ENCODE measurements at places on chromosomes 11 and 22.

- DNase-seq, result peak; percentile 36
Measured at GRCh38 chr11:67160872-67161783, 42.1 kb downstream of the KDM2A start.

DNA sequence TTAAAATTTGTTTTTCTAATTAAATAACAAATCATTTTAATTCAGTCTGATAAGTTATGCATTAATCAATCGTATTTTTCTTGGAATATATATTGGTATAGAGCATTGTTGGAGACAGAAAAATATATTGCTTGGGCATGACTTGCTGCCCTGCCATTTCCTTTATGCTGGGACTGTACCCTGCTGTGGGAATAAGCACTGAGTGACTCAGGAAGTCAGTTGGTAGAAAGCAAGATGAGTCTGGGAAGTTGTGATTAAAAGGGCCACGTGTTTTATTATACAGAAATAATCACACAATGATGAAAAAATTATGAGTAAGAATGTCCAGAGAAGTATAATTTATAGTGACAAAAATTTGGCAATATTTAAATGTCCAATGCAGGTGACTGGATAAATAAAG lies 139.5 kb downstream of the KIF18A start:
- DNase-seq, result no peak

DNA sequence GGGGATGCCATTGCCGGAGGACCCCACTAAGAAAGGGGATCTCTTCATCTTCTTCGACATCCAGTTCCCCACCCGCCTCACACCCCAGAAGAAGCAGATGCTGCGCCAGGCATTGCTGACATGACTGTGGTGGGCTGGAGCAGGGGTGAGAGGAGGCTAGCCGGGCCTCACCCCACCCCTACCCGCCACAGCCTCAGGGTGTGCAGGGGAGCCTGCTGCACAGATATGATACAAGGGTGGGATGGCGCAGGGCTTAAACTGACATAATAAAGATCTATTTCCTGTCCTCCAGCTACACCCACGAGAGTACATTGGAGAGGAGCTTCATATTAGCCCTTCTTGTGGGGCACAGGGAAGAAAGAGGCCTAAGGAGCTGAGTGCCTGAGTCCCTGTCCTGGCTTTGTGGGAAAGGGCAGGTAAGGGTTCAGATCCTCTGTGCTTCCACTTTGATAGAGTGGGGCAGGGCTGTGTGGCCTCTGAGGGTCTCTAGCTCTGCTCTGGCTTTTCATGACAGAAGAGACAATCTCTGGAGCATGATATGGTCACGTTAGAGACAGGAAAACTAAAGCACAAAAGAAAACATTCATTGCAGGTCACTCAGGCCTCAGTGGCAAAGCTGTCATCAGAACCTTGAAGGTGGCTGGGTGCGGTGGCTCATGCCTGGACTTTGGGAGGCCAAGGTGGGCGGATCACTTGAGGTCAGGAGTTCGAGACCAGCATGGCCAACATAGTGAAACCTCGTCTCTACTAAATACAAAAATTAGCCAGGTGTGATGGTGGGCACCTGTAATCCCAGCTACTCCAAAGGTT lies 12.4 kb downstream of the UCP2 start:
- DNase-seq, result no peak

DNA sequence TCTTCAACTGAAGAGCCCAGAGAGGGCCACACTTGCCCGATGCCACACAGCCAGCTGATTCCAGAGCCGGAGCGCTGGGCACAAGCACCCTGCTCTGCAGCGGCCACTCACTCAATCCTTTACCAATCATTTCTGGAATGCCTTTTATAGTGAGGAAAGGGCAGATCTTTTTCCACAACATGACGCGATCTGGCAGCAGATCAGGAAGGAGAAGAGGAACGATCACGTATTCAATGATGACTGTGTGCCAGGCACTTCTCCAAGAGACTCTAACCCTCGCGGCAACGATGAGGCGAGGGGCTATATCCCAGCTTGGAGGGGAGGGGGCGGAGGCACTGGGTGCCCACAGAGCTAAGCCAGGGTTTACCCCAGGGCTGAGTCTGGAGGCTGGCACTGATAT lies 56.3 kb upstream of the TCF20 start:
- DNase-seq, result no peak

DNA sequence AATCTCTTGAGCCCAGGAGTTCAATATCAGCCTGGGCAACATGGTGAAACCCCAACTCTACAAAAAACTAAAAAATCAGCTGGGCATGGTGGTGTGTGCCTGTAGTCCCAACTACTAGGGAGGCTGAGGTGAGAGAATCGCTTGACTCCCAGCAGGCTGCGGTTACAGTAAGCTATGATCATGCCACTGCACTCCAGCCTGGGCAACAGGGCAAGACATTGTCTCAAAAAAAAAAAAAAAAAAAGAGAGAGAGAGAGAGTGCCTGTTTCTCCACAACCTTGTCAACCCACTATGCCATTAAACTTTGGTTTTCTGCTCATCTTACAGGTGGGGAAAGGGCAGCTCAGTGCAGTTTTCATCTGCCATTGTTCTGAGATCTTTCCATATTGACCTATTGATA lies 5.1 kb downstream of the FOLR3 start:
- no peak for DNase-seq

DNA sequence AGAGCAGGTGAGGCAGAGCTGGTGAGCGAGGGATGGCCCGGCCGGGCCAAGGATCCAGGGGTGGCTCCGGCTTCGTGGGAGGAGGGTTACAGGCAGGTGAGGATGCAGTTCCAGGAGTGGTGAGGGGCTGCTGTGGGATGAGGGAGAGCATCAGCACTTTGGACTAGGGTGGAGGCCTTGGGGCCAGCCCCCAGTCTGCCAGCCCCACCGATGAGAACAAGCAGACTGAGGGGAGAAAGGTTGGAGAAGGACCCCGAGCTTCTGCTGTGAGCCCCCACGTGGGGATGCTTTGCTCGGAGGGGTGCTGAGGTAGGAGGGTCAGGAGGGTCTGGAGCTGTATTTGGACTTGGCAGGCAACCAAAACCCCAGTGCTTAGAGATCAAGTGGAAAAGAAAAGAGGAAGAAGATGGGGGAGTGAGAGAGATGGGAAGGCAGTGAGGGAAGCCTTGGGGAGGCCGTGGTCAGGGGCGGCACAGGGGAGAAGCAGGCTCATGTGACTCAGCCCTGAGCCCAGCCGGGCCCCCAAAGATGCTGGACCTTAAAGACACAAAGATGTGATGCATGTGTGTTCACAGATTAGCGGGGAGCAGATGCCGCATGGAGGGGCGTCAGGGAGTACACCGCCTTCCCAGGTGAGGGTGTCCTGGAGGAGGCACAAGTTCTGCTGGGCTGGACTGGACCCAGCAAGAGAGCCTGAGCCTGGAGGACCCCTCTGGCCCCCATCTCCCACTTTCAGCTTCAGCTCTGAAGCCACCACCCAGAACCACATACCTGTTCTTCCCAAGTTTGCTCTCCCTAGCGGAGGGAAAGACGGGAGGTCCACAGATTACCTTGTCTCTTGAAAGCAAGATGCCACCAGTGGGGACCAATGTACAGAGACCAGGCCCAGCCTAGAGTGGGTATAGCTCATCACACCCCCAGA lies 91.3 kb downstream of the CDKN1C start:
- DNase-seq, result no peak

- no peak for DNase-seq
Measured at GRCh38 chr22:38029901-38030300, 27.3 kb upstream of the PICK1 start.

GRCh38 chr22:29339381-29340235 lies 24.1 kb upstream of the RASL10A start:
- no peak for DNase-seq

DNA sequence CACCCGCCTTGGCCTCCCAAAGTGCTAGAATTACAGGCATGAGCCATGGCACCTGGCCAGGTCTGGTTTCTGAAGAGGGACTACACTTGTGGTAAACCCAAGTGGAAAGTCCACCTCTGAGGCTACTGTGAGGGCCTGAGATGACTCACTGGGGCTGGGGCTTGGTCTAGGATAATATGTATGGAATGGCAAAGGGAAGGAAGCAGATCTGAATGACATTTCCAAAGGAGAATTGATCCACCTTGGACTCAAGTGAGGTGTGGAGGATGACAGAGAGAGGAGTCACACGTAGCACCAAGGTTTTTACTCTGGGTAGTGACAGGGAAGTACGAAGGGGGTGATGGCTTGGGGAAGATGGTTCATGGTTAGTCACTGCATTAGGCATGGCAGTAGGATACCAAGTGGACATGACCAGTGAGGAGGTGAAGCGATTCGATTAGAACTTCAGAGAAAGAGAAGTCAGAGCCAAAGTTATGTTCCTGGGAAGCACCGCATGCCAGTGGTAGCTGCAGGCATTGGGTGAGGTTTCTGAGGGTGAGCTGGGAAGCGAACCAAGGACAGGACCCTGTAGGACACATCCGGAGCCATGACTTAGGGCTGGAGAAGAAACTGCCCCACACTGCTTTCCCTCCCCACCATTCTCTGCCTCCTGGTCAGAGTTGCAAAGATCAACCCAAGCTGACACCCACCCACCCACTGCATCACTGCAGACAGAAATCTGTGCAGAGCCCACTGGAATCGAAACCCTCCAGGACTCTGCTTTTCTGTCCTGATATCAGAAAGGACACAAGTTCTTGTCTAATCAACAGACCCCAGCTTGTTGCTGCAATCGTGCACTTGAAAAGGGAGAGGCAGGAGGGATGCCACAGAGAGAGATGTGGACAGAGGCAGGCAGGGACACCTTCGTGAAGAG lies 13.0 kb upstream of the BCL9L start:
- DNase-seq, result no peak

DNA sequence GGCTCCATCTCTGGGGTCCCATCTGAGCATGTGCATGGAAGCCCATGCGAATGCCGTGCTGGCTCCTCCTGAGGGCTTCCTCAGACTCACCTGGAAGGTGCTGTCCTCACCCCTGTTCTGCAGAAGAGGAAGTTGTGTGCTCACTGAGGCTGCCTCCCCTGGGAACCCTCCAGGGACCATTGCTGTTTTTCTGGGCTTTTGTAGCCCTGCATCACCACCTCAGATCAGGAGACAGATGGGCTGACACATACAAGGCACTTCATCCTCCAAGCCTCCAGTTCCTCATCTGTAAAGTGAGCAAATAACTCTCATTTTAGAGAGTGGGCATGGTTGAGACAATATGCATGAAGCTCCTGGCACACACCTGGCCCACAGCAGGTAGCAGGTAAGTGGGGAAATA lies 12.1 kb upstream of the LRRC32 start:
- DNase-seq, result no peak

GRCh38 chr22:46895753-46896152 lies 133.3 kb downstream of the TBC1D22A start:
- DNase-seq, result no peak

GRCh38 chr22:40451210-40451609 lies 80.8 kb downstream of the SGSM3 start:
- DNase-seq, result peak; percentile 12

- DNase-seq, result peak; percentile 23
Measured at GRCh38 chr11:76209375-76209972, 3.2 kb upstream of the WNT11 start.

GRCh38 chr22:42367980-42368378 lies 64.2 kb downstream of the NFAM1 start:
- no peak for DNase-seq

- DNase-seq, result peak; percentile 82
Measured at GRCh38 chr22:20429254-20430100, 8.1 kb downstream of the SCARF2 start.

- no peak for DNase-seq
Measured at GRCh38 chr11:19392847-19393518, 152.2 kb upstream of the E2F8 start.

DNA sequence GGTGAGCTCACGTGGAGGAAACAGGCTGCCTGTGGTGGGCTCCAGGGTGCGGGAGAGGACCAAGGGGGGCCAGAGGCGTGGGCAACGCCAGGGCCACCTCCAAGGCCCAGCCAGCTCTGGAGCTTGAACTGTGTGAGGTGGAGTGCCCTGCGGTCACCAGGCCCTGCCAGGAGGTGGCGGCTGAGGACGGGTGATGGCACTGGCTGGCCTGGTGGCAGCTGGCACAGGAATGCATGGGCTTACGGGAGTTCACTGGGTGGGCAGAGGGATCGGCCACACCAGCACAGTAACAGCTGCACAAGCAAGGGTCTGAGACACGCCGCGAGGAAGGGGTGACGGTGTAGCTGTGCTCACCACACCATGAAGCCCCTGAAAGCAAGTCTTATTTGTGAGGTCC lies 15.8 kb downstream of the TOLLIP start:
- no peak for DNase-seq

GRCh38 chr11:57391539-57391938 lies 1.1 kb upstream of the PRG2 start:
- no peak for DNase-seq

- peak; percentile 48 for DNase-seq
Measured at GRCh38 chr11:117019871-117020270, 78.4 kb downstream of the SIK3 start.

Data from activated CD4-positive, alpha-beta T cell treated with anti-CD3 and anti-CD28 coated beads, Interleukin-2, Interleukin-6, amounts not matched to agents 100 ng/mL and 50 ng/mL, durations not matched to agents 16 hours and 8 hours (primary cell).